ENCODE measurements at places on chromosomes 12 and 14.

GRCh38 chr12:19643635-19644034 is 204.3 kb downstream of the AEBP2 start:
- DNase-seq, result no peak

DNA sequence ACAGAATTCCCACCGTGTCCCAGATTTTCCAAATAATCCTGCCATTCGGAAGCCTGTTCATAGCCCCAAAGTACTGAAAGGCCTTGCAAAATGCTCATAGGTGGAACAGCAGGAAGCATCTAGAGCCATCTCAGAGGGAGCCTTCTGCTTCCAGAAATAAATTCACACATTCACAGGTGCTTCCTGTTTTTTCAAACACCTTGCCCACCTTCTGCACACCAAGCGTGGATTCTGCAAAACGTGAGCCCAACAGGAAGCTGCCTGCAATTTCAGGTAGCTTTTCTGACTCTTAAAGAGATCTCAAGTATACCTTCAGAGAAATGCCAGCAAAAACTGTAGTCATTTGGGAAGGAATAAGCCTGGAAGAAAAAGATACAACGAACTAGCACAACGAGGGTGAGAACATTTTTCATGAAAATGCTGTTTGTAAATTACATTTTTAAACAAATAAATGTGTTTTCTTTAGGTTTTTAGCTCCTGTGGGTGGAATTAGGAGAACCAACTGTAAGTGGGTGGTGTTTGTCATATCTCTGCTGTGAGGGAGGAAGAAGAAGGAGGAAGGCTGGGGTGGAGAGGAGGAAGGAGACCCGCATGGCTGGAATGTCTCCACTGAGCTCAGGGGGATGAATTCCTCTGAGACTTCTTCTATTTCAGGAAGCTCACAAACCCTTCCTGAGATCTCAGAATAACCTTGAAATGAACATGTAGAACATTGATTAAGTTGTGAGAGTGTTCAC is at the start of gene IFNG-AS1:
TSS of gene IFNG-AS1 (plus strand) at position 264 of the 737 bp plus-strand sequence.
- no peak for DNase-seq

GRCh38 chr12:50061171-50061570 is 3.8 kb downstream of the ASIC1 start:
- DNase-seq, result no peak

DNA sequence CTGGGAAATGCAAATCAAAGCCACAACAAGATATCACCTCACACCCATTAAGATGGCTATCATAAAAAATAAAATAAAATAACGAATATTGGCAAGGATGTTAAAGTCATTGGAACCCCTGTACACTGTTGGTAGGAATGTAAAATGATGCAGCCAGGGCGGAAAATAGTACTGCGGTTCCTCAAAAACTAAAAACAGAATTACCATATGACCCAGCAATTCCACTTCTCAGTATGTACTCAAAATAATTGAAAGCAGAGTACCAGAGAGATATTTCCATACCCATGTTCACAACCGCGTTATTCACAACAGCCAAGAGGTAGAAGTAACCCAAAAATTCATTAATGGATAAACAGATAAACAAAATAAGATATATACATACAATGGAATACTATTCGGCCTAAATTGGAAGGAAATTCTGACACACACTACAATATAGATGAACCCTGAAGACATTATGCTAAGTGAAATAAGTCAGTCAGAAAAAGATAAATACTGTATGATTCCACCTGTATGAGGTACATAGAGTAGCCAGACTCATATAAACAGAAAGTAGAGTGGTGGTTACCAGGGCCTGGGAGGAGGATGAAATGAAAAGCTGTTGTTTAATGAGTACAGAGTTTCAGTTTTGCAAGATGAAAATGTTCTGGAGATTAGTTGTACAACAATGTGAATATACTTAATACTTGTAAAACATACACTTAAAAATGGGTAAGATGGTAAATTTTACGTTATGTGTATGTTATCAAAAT is 84.6 kb downstream of the TXNDC16 start:
- DNase-seq, result no peak

GRCh38 chr14:22598896-22599244 is 770 bp downstream of the ABHD4 start:
- no peak for DNase-seq

GRCh38 chr12:110737532-110737931 is 5.2 kb downstream of the PPP1CC start:
- DNase-seq, result no peak

- no peak for DNase-seq
These were observed 343.8 kb downstream of the ADAMTS20 start for GRCh38 chr12:43208221-43208620.

DNA sequence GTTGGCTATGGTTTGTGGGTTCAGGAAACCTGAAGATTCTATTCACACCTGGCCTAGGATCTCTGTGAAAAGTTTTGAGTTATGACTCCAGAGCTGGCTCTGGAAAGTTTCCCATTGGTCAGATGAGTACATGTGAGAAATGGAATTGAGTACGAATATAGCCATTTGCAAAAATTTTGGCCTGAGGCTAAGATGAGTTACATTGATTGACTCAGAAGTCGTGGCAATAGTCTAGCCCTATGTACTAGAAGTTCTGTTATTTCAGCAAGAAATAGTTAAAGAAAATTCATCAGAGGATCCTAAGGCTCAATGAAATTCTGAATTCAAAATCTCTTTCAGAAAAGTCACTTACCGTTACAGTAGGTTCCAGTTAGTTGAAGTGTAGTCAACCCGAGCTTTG is 109.9 kb downstream of the PTCSC3 start:
- no peak for DNase-seq

DNA sequence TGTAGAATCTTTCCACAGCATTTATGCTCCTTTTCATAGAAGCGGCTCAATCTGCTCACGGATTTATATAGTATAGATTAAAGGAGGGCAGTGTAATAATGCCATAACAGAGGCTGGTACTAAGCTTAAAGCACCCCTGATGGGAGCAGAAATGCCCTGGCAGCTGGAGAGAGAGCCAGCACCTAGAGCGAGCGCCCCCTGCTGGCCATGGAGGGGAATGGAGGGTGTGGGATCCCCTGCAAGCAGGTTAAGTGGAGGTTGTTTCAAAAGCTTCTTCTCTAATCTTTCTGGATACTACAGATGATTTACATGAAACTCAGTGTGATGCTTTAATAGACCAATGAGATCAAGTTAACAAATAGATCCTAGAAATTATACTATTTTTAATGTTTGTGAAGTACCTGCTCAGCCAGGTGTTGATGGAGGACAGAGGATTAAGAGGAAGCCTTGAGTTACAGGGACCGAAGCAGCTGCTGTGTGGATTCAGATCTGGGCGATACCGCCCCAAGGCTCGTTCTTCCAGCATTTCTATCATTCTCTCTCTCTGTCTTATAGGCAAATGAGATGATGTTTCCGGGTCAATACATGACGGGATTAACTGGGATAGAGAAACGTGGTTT is 1519.3 kb upstream of the TMEM132C start:
- no peak for DNase-seq

DNA sequence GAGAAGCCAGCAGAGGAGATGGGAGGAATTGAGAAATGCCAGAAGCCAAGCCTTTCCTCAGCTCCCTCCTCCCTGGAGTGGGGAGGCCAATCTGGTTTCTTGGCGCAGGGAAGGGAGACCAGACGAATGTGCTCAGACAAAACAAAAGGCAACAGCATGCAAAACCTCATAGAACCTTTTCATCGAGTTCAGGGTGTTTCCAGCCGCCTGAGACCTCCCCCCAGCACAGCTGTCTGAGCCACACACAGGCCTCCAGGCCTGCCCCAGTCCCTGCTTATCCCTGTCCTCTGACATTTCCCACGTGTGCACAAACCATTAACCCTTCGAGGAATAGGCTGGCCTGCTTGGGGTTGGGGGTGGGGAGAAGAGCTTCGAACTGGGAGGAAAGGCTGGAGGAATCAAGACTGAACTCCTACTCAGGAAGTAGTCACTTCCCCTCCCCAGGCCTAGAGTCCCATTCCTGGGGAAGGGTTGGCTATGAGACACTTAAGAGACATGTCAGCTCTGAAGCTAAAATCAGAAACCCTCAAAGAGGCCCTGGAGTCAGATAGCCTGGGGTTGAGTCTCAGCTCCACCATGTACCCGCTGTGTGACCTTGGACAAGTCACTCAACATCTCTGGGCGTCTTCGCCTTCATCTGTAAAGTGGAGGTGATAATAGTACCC is 10.7 kb downstream of the TBX3 start:
- no peak for DNase-seq

GRCh38 chr12:4558171-4558570 is 3.8 kb upstream of the DYRK4 start:
- DNase-seq, result no peak

GRCh38 chr12:56683-57346 is 9.8 kb upstream of the IQSEC3 start:
- DNase-seq, result no peak

DNA sequence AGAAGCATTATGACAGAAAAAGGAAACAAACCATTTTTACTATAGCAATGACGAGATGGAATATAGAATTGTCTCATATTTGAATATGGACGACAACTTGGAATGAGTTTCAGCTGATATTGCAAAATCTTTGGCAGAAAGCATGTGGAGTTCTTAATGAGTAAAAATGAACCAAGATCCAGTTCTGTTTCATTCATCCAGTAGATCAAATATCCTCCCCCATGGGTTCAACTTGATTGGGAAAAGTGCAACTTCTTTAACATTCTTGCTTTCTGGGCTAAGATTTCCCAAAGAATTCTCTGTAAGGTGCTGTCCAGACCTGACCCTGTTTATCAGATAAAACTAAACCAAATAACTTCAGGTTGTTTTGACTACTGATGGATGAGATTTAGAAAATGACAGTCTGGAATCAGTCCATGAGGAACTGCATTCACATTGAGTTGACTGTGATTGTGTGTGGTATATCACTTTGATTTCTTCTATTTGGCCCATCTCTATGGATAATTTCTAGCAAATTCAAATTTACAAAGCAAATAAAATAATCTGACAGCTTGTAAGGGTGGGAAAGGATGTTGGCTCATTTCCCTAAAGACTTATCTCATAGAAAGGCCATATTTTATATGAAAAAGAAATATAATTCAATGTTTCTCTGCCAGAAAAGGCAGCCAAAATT is 267.4 kb downstream of the ADAMTS20 start:
- DNase-seq, result no peak

DNA sequence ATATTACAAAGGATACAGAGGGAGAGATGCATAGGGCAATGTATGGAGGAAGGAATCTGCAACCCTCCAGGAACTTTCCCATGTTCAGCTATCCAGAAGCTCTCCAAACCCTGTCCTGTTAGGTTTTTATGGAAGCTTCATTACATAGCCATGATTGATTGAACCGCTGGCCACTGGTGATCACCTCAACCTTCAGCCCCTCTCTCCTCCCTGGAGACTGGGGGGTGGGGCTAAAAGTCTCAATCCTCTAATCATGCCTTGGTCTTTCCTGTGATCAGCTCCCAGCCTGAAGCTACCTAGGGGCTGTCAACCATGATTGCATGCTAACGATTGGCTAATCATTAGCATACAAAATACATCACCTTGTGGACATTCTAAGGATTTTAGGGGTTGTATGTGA is 123.4 kb downstream of the ST8SIA1 start:
- DNase-seq, result no peak

DNA sequence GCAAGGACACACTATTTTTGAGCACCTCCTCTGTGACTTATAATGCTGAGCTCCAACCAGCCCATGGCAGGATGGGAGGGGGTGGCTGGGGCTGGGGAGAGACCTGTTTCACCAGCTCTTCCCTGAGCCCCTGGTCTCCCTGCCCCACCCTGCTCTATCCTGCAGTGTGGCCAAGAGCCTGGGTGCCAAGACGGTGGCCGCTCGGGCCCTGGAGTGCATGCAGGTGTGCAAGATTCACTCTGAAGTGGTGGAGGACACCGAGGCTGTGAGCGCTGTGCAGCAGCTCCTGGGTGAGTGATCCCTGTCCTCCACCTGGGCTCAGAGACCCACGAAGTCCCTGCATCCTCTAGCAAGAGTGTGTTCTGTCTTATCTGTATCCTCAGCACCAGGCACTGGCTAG is 14.4 kb downstream of the SDSL start:
- DNase-seq, result no peak

DNA sequence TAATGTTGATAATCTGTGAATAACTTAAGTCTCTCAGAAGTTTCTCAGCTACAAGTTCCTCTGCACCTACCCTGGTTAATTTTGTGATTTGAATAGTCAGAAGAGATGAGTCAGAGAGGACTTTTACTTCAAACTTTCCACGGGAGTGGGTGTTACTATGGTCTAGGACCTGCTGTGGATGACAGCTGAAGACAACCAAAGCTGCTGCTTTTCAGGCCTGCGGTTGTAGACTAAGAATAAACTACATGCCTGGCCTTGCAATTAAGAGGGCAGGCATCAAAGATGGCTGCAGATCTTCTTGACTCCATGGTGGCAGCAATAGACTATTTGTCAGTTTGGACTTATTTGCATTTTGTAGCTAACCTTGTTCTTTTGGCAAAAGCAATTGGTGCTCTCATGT is 227.1 kb upstream of the KRR1 start:
- DNase-seq, result no peak

GRCh38 chr12:12331896-12332295 is 18.1 kb downstream of the MANSC1 start:
- DNase-seq, result no peak

DNA sequence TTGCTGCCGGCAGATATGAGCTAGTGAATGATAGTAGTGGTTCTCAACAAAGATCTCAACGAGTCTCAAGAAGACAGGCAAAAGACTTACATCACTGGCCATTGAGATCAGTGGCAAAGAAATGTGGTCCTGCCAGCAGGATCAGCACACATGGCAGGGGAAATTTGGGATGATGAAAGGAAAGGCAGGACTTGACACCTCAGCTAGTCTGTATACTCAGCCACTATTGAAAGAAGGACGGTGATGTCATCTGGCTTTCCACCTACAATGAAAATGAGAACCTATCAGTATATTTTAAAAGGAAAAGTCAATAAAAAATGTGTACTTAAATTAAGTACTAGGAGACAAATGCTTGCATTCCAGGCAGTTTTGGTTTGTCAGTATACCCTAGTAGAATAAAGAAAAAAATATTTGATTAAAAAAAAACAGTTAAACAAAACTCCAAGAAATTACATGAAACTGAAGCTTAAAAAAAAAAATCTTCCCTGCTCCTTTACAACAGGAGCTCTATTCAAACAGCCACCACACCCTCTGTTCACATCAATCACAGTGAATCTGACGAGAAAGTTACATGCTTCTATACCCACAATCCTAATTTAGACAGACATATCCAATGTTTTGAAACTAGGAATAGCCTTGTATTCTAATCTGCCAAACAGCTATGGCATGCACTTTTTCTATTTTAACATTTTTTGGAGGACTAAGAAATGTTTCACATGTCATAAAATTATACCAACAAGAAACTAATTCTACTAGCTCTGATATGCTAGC is 34.9 kb downstream of the RAD9B start:
- DNase-seq, result no peak

DNA sequence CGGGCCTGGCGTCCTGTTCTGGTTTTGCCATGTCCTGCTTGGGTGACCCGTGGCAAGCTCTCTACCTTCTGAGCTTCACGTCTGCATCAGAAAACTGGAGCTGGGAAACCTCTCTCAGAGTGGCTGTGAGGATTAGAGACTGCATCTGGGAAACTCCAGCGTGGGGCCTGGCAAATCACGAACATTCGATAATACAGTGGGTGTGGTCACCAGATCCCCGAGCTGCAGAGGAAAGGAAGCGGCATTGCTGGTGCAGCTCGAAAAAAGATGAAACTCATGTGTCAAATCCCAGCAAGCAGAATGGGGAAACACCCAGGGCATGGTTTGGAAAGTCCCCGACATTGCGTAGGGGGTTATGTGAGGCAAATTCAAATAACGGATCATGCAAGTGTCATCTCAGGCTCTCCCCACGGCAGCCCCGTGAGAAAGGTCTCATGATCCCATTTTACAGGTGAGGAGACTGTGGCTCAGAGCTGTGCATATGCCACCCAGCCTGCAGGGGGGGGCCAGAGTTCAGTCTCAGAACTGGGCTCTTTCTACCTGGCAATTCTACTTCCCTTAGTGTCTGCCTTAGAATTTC is 98.1 kb upstream of the VRK1 start:
- DNase-seq, result no peak
